Metanephros (tissue), 2 donors: ENCODE measurements at places on chromosomes 4 and X. TPM values are rescaled to one million over a fixed set of nuclear protein-coding genes. Genes with fewer than 3 reads are reported as not detected.

Gene AP1AR
- 19.4 TPM for total RNA-seq

Gene STPG2
- total RNA-seq, result 1.4 TPM

Gene USP51
- 7.6 TPM for total RNA-seq

Gene CHST7
- 8.5 TPM for total RNA-seq

Gene FGF2
- total RNA-seq, result 8.7 TPM

Gene GATA1
- 0.58 TPM for total RNA-seq

Gene EFHC2
- 4.4 TPM for total RNA-seq

Gene PTTG2
- 0.82 TPM for total RNA-seq

Gene ADH1A
- 0.35 TPM for total RNA-seq

Gene GPR173
- 13.7 TPM for total RNA-seq

Gene SPP1
- 265 TPM for total RNA-seq

Gene ADAMTS3
- 9.8 TPM for total RNA-seq

Gene H2BW1
- not detected for total RNA-seq

Gene FHL1
- 384 TPM for total RNA-seq

Gene AMER1
- 7.9 TPM for total RNA-seq

Gene PIR
- total RNA-seq, result 4.1 TPM

Gene TCEAL6
- total RNA-seq, result not detected

Gene SH3D19
- total RNA-seq, result 20.1 TPM

Gene PPM1K
- total RNA-seq, result 57.1 TPM

Gene GPR82
- total RNA-seq, result 0.58 TPM

Gene FOXR2
- not detected for total RNA-seq

Gene ELOVL6
- total RNA-seq, result 15.0 TPM

Gene NPY2R
- total RNA-seq, result 0.23 TPM

Gene SLC4A4
- total RNA-seq, result 63.1 TPM

Gene PGK1
- total RNA-seq, result 179 TPM

Gene PROM1
- 34.9 TPM for total RNA-seq

Gene SMIM10
- 4.0 TPM for total RNA-seq

Gene MID1
- total RNA-seq, result 34.6 TPM

Gene STATH
- not detected for total RNA-seq

Gene DDX53
- not detected for total RNA-seq

Gene CAMK2D
- total RNA-seq, result 88.1 TPM

Gene SHOX
- total RNA-seq, result 0.06 TPM

Gene MAGEA3
- not detected for total RNA-seq

Gene PPP1R2C
- not detected for total RNA-seq

Gene TMPRSS11F
- total RNA-seq, result not detected

Gene GLRA2
- 0.12 TPM for total RNA-seq

Gene MAGEA1
- total RNA-seq, result not detected

Gene MGAT4D
- total RNA-seq, result not detected

Gene PLXNB3
- total RNA-seq, result 2.5 TPM

Gene NXF2
- total RNA-seq, result not detected

Gene SASH3
- total RNA-seq, result 6.7 TPM

Gene SLC25A53
- 16.2 TPM for total RNA-seq

Gene PABPC1L2B
- total RNA-seq, result not detected
